ENCODE measurements at places on chromosomes 3 and 15.

DNA sequence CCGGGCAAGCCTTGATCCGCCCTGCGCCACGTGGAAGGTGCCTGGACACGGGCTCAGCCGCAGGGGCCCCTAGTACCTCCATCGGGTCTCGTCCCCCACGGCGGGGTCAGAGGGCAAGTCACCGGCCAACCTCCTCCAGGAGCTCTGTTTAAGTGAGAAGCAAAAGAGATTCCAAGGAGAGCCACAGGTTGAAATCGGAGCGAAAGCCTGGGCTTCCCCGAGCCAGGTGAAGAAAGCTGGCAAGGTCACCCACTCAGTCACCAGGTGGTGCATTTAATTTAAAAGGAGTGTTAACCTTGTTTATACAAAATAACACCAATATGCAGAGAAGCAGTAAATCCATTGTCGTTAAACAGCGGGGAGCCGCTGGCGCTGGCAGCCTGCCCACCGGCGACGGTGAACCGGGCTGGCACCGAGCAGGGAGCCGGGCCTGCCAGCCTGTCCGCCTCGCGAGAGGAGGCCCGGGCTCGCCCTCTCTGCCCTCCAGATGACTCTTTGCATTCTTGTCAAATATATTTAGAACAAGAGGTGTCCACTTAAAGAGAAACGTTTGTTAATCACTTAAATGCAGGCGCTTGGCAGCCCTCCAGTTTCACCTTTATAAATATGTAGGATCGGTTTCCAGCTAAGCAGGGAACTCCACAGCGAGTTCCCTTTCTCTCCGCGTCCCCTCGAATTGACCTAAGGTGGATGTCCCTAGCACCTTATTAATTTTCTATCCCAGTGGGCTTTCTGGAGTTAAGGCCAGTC lies 277.3 kb upstream of the NR2F2 start:
- DNase-seq = peak; percentile 4

- no peak for DNase-seq
Observed at GRCh38 chr3:37450561-37450960, 276.2 kb upstream of the LRRFIP2 start.

DNA sequence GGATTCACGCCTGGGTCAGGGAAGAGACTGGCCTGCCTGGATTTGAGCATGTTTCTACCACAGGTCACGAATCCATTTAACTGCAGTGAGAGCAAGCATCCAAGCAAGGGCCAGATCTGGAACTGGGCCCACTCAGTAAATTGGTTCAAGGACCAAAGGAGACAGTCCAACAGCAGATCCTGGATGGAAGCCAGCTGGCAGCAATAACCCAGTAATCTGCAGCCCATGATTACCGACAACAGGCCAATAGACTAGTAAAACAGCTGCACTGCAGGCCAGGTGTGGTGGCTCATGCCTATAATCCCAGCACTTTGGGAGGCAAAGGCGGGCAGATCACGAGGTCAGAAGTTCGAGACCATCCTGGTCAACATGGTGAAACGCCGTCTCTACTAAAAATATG lies 11.8 kb downstream of the SAMD7 start:
- DNase-seq = peak; percentile 2

DNA sequence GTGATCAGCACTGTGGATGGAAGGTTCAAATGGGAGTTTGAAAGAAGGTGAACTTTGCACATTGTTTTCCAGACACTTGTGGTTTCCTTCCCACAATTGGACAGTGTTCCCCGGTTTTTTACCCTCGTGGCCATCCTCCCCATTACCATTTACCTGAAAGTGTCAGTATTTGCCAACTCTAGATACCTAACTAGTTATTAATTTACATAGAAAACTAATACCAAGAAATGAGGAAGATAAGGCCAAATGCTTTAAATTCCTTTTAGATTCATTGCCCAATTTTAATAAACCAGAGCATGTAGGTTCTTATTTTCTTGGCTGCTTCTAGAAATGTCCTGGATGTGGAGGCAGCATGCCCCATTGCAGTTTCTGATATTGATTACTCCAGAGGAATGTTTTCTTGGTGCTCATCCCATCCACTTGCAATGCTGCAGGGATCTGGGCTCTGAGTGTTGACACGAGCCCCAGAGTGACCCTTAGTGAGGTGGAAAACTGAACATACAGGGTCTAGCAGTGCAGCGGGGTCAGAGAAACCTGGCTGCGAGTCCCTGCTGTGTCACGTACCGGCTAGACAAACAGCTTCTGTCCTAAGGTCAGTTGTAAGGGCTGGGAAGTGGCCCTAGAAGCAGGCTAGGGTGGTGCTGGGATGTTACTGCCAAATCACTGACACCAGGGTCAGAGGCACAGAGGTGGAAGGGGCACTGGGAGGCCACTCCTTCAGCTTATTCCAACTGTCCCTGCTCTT lies 23.5 kb downstream of the LSM3 start:
- DNase-seq = peak; percentile 51

- no peak for DNase-seq
Observed at GRCh38 chr3:162019817-162020216, 523.2 kb downstream of the OTOL1 start.

- DNase-seq = no peak
Observed at GRCh38 chr3:152156880-152157279, 111.8 kb upstream of the MBNL1 start.

DNA sequence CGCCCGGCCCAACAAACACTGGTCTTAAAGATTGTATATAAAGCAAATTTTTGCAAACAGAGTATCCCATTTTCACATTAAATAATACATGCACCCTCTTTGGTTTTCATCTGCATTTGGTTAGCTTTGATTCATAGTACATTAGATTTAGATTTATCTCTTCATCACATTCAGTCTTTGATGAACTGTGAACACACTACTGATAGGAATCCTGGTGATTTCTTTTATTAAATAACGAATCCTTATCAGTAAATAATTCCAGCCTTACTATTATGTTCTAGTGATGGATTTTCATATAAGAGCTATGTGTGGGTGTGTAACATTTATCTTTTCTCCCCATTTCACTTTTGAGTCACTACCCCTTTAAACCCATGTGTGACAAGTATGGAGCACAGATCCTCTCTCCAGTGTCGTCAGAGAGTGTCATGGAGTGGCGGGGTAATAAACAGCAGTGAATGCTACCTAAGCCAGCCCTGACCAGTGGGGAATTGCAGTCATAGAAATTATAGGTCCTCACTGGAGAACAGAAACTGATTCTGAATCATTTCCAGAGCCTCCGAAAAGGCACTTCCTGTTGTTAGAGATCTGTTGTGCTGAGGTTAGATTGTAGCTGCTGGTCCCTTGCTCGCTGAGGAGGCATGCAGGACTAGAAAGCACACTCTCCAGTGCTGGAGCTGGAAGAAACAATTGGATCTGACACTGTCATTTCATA lies 22.0 kb downstream of the SLC7A14 start:
- peak; percentile 58 for DNase-seq

GRCh38 chr3:111735243-111735758 lies 123.8 kb upstream of the PHLDB2 start:
- DNase-seq = peak; percentile 100

DNA sequence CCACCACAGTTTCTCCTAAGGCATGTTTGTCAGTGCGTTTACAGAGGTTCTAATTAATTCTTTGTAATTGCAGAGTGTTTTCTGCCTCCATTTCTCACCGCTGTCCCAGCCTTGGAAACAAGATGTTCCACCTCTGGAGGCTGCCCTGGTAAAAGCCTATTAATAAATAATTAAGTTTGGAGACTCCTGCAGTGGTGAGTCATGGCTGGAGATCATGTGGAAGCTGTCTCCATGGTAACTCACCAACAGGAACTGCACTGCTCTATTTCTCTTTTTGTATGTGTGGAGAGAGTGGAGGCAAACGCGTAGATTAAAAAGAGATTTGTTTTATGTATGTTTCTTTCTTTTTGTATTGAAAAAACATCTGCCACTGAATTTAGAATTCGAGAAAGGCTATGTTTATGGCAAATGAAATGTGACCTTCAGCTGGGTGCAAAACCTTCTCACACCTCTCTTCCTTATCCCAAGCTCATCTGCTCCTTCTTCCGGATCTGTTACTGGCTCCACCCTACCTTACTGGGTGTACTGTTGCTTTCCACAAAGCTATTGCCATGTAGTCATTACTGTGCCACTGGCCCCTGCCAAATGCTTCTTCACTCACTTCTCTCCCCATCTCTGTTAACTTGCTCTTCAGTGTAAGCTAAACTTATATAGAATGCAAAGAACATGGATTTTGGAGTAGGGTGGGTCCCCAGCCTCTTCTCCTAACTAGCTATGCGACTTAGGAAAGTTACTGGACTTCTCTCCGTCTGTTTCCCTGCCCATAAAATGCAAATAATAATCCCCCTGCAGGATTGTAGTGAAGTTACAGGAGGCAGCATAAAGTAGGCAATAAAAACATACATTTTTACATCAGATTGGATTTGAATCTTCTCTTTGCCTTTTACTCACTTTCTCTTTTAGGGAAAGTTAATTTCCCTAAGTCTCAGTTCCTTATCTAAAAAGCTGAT lies 778.5 kb downstream of the NTRK3 start:
- DNase-seq = peak; percentile 87

- DNase-seq = no peak
Observed at GRCh38 chr15:90401495-90401894, 13.5 kb downstream of the IQGAP1 start.

DNA sequence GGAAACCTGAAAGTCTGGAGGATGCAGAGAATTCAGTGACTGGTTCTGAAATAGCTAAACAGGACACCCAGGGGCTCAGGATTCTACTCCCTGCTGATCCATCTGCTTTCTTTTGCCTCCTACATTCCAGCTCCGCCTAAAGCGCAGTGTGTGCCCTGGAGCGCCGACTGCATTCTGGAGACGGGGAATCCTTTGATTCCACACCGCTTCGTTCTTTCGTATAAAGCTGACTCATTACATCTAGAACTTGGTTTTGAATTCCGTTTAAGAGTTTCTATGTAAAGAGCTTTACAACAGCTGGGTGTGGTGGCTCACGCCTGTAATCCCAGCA lies 61.8 kb downstream of the SENP2 start:
- no peak for DNase-seq

DNA sequence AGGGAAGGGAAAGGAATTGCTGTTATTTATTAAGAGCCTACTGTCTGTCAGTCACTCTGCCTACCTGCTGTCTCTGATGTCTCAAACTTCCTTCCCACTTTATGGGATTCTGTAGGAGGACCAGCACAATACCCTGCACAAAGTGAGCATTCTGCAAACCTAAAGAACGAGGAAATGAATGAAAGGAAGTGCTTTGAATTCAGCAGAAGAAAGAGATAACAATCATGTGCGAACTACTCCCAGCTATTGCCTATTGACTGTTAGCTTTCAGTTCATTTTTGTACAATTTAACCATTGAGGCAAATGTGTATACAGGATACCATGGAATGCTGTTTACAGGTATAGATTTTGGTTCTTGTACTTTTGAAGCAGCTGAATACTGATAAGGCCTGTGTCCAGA lies 66.8 kb downstream of the CMSS1 start:
- DNase-seq = no peak

- DNase-seq = no peak
Observed at GRCh38 chr3:141603473-141604035, 116.7 kb downstream of the RASA2 start.

- no peak for DNase-seq
Observed at GRCh38 chr3:132641837-132642538, 17.6 kb downstream of the ACAD11 start.

- no peak for DNase-seq
Observed at GRCh38 chr3:126994661-126995245, 11.8 kb downstream of the PLXNA1 start.

Data from astrocyte (in vitro differentiated cells and primary cell).